Stimulated activated CD8-positive, alpha-beta memory T cell treated with anti-CD3 and anti-CD28 coated beads, Interleukin-7, amount 100 ng/mL, for 4 hours (primary cell): ENCODE measurements at places on chromosomes 5 and 9.

- DNase-seq, result no peak
Observed at GRCh38 chr5:21810737-21811316, 1042.3 kb downstream of the CDH12 start.

- DNase-seq, result no peak
Observed at GRCh38 chr5:77851176-77852067, 75.3 kb upstream of the TBCA start.

GRCh38 chr9:69981686-69982445 lies 61.8 kb upstream of the MAMDC2 start:
- DNase-seq, result no peak

- no peak for DNase-seq
Observed at GRCh38 chr5:141709699-141710267, 27.8 kb upstream of the ARAP3 start.

- DNase-seq, result no peak
Observed at GRCh38 chr5:136035837-136036236, 7.0 kb downstream of the TGFBI start.

DNA sequence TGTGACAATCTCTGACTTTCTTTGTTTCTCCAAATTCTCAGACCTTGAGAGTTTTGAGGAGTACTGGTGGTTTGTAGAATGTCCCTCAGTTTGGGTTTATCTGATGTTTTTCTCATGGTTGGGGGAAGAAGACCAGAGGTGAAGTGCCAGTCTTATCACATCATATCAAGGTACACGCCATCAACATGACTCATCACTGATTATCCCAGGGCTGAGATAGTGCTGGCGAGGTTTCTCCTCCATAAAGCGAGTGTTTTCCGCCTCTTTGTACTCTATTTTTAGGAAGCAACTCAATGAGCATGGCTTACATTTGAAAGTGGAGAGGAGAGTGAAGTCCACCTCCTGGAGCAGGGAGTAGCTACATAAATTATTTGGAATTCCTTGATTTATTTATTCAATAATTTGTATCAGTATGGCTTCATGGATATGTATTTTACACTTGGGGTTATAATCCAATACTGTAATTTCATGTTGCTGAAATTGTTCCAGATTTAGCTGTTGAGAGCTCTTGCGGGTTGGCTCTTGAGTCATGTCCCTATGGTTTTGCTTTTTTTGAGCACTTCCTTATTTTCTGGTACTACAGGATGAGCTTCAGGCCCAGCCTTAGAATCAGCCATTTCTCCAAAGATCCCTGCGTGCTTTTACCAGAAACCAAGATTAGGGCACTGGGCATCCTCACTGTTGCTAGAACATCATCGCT lies 23.9 kb downstream of the DCANP1 start:
- no peak for DNase-seq

DNA sequence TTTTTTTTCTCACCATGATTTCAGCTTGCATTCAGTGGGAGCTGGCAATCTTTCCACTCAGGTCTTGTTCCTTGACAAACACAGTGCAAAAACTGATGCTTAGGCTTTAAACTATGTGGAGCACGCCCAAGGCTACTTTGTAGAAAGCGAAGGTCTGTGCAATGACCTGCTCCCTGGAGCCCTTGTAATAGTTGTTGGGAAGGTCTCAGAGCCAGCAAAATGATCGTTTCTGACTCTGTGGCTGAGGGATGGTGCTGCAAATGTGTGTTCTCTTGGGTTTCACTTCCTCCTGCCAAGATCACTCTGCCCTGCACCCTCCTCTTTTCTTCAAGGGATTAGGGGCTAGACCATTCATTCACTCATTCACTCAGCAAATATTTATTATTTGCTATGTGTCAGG lies 249.7 kb upstream of the MAP3K1 start:
- DNase-seq, result no peak

- no peak for DNase-seq
Observed at GRCh38 chr5:178590141-178590923, at the start of gene COL23A1. TSS of gene COL23A1 (minus strand) at chr5:178590393.

DNA sequence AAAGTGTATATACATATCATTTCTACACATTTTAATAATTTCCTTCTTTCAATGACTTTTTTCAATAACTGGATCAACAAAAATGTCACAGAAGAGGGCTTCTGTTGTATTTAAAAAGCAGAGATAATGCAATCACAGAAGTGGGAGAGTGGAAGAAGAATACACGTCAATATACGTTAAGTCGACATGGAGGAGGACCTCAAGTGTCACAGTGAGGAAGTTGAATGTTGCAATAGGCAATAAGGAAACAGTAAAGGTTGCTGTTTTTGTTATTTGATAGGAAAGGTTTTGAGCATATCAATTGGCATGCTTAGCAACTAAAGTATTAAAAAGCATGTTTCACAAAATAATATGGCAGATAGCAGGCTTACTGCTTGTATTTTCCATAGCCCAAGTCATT lies 184.0 kb upstream of the NR4A3 start:
- no peak for DNase-seq

GRCh38 chr9:89596937-89597555 lies 7.8 kb upstream of the GADD45G start:
- no peak for DNase-seq

GRCh38 chr9:129252937-129253802 lies 75.1 kb upstream of the IER5L start:
- no peak for DNase-seq

DNA sequence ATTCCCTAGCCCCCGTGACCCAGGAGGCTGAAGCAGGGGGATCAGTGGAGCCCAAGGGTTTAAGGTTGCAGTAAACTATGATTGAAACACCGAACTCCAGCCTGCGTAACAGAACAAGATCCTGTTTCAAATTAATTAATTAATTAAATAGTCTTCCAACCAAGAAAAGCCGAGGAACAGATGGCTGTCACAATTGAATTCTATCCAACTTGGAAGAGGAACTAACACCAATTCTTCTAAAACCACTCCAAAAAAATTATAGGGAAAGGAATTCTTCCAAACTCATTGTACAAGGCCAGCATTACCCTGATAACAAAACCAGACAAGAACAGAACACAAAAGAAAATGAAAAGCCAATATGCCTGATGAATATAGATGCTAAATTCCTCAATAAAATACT lies 43.4 kb upstream of the RGS7BP start:
- DNase-seq, result no peak

- DNase-seq, result no peak
Observed at GRCh38 chr5:56512313-56512996, 279.3 kb upstream of the ANKRD55 start.

GRCh38 chr5:170421826-170422225 lies 32.7 kb upstream of the KCNMB1 start:
- no peak for DNase-seq

- no peak for DNase-seq
Observed at GRCh38 chr9:18611971-18612370, 138.0 kb downstream of the ADAMTSL1 start.

DNA sequence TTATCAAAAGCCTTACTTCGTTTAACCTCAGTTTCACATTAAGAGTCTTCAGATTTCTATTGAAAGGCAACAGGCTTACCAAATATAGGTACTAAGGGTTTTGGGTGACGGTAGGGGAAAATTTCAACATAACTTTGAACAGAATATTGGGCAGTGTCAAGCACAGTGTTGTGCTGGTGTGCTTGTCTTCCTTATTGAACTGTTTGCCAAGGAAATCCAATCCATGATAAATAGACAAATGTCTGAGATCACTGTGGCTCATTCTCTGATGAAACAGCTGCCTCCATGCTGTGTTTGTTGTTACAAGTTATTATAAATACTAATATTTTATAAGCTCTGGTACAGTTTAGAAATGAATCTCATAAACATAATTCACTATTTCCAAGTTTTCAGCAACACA lies 730.1 kb downstream of the NR2F1-AS1 start:
- DNase-seq, result no peak

DNA sequence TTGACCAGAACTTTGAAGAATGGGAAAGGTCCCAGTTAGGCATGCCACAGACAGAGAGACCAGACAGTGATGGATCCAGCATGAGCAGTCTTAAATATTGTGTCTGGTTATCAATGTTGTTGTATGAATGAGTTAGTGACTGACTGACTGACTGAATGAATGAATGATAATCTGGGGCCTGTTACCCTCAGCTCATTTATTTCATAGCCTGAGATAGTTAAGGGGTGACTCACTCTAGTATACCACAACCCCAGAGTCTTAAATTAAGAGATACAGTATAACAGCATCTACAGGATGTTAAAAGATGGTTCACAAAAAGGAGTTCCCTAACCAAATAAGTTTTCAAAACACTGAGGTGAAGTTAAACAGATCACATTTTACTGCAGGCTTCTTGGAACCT lies 133.5 kb downstream of the SGCD start:
- DNase-seq, result no peak

DNA sequence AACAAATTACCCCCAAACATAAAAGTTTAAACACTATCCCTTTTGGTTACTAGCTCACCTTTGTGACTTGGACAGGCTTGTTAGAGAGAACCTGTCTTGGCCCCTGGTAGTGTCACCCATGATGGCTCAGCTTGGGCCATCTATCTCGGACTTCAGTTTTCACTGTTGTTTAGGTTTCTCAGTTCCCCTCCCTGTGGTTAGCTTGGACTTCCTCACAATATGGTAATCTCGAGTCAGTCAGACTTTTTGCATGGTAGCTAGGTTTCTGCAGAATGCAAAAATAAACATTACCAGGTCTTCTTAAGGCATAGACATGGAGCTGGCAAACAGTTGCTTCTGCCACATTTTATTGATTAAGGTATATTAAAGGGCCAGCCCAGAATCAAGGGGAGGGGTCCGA lies 324.3 kb upstream of the RORB start:
- DNase-seq, result no peak
